LHCN-M2 (cell line): ENCODE measurements at places on chromosomes 2 and 18. TPM values are rescaled to one million over a fixed set of nuclear protein-coding genes. Genes with fewer than 3 reads are reported as not detected.

GRCh38 chr2:108404784-108405397 lies 27.1 kb downstream of the SULT1C4 start:
- DNase-seq = no peak

- no peak for DNase-seq
Observed at GRCh38 chr2:64841461-64841860, 147.7 kb upstream of the SLC1A4 start.

GRCh38 chr2:170997893-170998597 lies 69.0 kb downstream of the GORASP2 start:
- no peak for DNase-seq

GRCh38 chr2:162821176-162821575 lies 17.4 kb downstream of the KCNH7 start:
- DNase-seq = peak; percentile 6

- no peak for DNase-seq
Observed at GRCh38 chr18:61196750-61197149, 136.5 kb upstream of the CDH20 start.

DNA sequence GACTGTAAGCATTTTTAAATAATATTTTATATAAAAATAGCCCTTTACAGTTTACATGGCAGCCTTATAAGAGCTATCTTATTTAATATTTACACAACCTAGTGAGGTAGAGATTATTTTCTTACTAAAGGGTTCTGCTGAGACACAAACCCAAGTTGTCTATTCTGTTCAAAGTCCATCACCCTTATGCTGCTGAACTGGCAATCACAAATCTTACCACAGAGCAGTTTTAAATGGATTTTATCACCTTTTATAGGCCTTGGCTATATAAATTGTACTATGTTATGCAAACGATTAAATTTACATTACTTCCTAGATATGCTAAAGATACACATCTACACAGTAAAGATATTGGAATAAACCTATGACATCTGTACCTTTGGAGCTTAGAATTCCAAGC lies 40.7 kb downstream of the RBM45 start:
- DNase-seq = no peak

DNA sequence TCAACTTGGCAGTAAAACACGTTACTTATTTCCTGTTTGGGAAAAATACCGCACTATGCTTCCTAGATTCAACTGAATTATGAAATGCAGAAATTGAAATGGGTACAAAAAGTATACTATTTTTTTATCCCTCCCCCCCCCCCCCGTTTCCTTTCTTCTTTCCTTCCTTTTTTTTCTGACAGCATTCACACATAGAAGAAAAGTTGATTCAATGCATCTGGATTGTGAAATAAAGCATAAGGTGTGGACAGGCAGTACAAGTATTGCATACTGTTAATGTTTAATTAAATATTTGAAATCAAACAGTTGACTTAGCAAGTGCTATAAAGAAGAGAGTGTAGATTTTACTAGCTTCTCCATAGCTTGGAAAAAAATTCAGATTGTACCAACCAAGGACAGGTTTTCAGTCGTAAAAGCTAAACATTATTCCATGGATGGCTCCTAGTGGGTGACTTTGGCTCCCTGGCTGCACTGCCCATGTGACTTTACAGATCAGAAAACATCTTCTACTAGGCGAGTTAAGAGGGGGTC lies 21.6 kb upstream of the AGFG1 start:
- DNase-seq = no peak

DNA sequence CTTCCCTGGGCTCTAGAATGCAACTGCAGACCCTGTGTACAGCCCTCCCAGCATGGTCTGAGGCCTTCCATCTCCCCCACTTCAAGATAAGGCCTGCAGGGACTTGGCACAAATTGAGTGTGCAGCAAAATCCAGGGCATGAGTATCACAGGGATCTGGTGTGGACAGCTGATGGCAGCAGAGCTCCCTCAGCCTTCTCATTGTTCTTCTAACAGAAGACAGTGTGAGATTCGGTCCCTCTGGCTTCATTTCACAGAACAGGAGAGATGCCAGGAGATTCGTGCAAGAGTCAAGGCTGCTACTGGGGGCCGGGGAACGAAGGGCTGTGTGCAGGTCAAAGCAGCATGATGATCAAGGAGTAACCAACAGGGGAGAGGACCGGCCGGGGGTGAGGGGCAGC lies 85.8 kb downstream of the UXS1 start:
- peak; percentile 17 for DNase-seq

DNA sequence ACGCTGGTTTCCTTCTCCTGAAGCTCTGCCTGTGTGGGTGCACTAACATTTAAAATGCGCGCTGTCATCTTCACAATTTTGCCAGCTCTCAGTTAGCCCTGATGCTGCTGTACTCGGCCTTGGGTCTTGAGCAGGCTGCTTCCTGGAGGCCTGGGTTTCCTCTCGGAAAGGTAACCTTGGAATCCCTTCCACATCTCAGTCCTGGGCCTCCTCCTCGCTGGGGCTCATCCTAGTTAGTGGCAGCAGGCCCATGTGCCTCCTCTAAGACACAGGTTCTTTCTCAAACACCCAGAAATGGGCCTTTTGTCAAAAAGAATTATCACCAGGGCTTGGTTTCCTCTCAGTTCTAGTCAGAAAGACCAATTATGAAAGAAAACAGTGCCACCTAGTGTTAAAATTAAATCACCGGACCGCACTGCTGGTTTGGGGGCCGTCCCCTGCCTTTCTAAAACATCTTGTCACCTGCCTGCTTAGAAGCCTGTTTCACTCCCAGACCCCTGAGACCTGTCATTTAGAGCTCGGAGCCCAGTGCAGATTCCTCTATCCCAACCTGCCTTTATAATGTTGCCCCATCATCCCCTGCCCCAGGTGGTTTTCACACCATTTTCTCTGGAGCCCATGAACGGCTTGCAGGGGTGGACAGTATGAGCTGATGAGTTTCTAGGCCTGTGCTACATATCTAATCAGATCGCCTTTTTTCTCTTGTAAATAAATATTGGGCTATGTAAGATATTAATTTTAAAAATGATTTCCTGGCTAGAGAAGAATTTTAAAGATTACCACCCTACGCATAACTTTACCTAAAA lies 42.4 kb downstream of the HK2 start:
- DNase-seq = peak; percentile 51

ERCC3 gene
- 32.6 and 38.9 TPM in 2 replicates for total RNA-seq

AKAIN1 gene
- not detected in 2 replicates for total RNA-seq

C2orf81 gene
- total RNA-seq = 0.63 and 1.5 TPM in 2 replicates

DES gene
- total RNA-seq = 863 and 1,551 TPM in 2 replicates

GLI2 gene
- 0.23 and 0.64 TPM in 2 replicates for total RNA-seq

INHBB gene
- total RNA-seq = 0.26 and 0.46 TPM in 2 replicates

POTEC gene
- total RNA-seq = not detected in 2 replicates
